ENCODE measurements at places on chromosomes 7 and 10.

GRCh38 chr10:131314148-131314547, 2.6 kb upstream of the TCERG1L start:
- no peak for DNase-seq

DNA sequence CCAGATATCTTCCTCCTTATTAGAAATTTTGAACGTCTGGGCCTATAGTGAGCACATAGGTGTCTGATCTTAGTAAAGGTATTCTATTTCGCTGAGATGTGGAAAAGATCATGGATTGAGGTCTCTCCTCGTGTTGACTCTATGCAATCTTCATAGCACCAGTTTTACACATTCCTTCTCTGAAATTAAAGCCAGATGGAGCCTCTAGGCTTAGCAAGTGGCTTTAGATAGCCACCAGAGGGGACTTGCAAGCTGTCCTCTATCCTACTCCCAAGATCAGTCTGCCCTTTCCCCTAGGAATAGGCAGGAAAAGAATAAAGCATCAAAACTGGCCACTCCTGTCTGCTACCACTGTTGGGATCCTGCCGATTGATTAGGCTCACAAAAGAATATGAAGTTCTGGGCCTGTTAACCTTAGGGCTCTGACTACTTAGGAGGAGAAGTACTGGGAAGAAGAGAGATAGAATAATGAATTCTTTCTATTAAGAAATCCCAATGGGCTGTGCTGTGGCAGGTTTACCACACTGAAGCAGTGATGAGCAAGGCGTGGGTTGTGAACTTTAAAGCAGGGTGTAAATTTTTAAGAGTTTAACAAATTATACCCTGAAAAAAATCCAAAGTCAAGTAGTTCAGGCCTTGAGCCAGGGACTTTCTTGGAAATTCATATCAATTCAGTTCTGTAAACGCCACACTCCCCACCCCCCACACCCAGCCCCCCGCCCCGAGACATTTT, 2.2 kb upstream of the STRIP2 start:
- no peak for DNase-seq

DNA sequence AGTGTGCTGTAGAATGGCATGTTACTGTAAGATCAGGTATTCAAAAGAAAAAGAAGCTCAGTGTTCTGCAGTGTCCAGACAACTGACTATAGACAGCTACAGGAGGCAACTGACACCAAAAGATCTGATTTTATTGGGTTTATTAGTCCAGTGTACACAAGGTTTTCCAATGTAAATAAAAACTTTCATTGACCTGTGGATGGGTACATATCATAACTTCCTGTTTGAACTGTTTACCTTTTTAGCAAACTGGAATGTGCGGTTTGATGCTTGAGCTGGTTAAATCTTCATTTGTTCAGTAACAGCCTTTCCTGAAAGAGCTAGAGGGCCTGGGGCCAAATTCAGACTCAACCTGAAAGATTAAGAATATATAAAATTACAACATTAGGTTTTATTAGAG, 172.6 kb upstream of the SP8 start:
- no peak for DNase-seq

GRCh38 chr10:36608866-36609265, 516.5 kb upstream of the ANKRD30A start:
- DNase-seq = no peak

DNA sequence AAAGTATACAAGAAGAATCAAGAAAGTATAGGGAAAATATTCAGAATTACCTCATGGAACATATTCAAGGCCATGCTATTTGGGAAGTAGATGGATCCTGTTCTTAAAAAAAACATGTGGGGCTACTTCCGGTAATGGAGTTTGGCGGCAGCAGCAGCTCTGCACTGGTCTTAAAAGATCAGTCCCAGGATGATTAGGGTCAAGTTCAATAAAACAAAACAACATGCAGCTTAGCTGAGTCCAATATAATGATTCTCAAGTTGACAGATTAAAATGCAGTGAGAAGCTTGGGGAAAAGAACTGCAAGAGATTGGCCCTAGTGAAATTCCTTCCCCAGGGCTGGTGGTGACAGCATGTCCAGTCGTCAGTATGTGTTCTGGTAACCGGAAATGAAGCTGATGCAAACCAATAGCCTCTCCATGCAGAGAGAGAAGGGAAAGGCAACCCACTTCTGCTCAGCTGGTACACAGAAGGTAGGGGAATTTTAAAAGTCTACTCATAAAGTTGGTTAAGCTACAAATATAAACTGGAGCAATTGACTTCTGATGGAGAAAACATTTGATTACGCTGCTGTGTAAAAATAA, 305.1 kb upstream of the IMMP2L start:
- no peak for DNase-seq

DNA sequence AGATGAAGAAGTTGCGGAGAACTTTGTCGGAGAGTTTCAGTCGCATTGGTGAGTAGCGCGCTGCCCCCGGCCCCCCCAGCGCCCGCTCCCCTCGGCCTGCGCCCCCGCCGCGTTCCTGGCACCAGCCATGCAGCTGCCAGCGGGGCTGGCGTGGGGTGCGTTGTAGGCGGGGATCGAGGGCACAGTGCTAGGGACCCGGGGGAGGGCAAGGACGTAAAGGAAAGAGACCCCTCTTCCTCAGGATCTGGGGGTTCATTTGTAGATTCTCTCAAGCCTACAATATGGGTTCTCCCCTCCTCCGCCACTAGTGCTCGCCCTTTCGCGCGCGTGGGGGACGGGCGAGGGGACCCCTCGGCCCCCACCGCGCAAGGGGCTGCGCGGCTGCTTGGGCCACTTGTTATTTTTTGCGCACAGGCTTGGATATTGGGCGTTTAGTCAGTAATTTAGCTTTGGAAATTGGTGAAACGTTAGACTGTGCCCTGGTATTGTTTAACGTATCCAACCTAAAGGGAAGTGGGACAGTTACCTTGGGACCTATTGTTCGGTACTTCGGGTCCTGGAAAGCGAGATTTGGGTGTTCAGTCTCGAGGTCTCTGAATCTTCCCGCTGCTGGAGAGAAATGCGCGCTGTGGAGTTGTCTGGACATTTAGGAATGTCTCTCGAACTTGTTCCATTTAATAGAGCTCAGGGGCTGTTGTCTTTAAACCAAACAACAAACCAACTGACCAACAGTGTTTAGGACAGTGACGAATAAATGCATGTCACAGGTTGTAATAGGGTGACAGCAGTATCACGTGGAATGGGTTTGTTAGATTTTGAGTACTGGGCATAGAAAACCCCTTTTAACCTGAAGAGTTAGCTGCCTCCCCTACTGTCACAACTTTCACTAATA, 796 bp downstream of the CDK14 start:
- no peak for DNase-seq

GRCh38 chr7:17313194-17313593, 14.7 kb downstream of the AHR start:
- DNase-seq = no peak

DNA sequence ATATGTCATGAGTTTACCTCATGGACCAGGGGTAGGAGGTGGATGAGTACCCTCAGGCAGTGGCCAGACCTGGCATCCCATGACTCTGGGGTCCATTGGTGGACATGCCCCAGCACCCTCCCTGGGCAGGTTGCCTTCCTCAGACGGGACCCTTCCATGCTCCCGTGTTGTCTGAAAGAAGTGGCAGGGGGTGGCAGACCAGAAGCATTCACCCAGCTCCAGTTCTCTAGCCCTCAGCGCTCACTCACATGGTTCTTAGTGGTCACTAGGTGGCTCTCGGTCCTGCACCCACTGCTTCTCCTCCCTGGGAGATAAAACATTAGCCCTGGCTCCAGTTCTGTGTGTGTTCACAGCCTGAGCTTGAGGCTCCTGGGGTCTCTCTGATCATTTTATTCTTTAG, 6.0 kb downstream of the RBP3 start:
- DNase-seq = no peak

DNA sequence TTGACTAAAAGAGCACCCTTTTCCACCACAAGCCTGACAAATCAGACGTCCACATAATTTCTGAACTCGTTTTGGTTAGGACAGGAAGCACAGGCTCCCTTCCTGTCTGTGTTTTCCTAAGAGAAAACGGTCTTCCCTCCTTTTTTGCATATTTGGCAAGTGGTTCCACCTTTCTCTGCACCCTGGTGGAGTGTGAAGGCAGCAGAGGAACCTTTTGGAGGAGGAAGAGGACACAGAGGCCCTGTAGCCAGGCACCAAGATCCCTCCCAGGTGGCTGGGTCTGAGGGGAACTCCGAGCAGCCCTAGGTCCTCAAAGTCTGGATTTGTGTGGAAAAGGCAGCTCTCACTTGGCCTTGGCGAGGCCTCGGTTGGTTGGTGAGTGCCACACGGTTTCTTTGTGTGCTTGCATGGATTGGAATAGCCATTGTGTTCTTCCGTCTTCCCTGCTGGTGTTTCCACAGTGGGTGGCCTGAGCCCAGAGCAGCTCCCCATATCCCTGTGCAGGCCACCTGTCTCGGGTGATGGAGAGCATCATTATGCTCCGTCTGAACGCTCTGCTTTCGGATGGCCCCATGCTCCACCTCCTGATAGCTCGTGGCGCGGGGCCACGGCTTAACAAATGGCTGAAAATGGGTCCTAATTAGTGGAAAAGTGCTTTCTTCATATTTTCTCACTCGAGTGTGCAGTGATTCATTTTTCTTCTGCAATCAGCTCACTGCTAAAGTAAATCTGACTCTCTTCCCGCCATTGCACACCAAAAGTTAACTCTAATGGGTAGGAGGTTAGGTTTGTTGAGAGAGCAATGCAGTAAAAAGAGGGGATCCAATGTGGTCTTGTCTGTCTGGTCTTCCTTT, 4.2 kb downstream of the IKZF1 start:
- no peak for DNase-seq
